Activated naive CD4-positive, alpha-beta T cell treated with anti-CD3 and anti-CD28 coated beads for 36 hours (primary cell): ENCODE measurements at places on chromosomes 5 and 9.

DNA sequence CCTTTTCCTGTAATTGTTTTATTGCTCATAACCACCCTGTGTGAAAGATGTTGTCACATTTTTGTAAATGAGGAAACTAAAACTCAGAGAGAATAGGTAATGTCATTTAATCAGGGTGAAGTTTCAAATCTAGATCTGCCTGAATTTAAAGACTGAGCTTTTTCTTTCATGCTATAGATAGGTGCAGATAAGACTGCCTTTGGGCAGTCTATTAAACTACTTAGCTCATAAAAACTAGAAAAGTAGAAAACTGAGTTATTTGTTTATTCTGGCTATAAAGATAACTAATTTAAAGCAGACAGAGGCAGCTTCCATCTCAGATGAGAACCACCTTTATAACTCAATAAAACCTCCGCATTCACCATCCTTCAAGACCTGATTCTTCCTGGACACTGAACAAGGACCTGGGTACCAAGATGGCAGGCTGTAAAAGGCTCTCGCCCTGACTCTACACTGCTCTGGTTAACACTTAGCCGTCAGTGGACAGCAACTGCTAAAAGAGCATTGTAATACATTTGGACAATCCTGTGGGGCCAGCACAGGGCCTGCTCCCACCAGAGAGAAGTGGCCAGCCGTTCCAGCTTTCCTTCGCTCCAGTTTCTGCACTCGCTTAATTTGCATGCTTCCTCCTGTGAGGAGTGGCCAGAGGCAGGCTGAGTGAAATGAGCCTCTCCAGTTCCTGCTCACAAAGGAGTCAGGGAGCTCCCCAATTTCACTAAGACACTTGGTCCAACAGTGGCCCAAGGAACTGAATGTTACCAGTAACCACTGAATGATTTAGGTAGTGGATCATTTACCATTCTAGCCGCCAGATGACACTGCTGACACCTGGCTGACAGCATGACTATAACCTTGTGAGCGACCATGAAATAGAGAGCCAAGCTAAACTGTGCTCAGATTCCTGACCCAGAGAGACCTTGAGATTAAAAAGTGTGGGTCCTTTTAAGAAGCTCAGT is 566.4 kb downstream of the EFNA5 start:
- no peak overlapping the region for H3K27ac ChIP-seq
- no peaks in the 10 kb centered on the region for H3K4me1 ChIP-seq
- no peaks in the 10 kb centered on the region for H3K36me3 ChIP-seq
- no peaks in the 10 kb centered on the region for H3K27me3 ChIP-seq

DNA sequence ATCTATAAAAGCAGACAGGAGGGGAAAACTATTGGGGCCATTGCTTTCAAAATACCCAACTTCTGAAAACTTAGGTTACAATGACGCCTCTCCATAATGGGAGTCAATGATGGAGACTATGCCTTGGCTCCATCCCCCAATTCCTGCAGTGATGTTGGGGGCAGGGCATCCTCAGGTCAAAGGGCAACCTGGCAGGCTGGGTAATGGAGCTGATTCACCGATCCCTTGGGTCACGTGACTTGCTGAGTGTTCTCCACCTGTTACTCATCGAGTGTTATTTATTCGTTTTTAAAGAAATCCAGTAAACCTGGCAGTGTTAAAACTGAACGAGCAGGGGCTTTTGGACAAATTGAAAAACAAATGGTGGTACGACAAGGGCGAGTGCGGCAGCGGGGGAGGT is 244.4 kb downstream of the FAM114A2 start:
- no peak overlapping the region for H3K4me3 ChIP-seq
- no peaks in the 10 kb centered on the region for H3K4me1 ChIP-seq
- H3K36me3 ChIP-seq, result no peaks in the 10 kb centered on the region
- H3K27me3 ChIP-seq, result no peaks in the 10 kb centered on the region
- no peak for DNase-seq

DNA sequence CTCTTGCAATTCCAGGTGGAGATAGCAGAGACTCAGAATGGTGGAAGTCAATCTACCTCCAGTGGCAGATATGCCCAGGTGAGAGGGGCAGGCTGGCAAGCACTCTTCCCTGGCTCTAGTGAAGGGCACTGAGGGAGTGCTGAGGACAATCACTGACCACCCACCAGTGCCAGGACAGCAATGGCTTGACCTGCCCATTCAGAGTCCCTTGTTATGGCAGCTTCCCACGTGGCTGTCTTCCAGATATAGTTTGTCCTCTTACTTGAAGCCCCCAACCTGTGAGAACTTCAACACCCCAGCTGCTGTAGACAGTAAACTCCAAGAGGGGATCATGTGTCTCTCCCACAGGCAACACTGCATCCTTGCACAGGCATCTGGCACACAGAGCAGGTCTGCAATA is 104.7 kb downstream of the LHFPL2 start:
- no peaks in the 10 kb centered on the region for H3K4me1 ChIP-seq
- H3K27ac ChIP-seq, result no peak overlapping the region
- no peak overlapping the region for H3K4me3 ChIP-seq
- no peaks in the 10 kb centered on the region for H3K36me3 ChIP-seq
- DNase-seq, result no peak

- no peak overlapping the region for H3K4me3 ChIP-seq
- H3K27me3 ChIP-seq, result no peaks in the 10 kb centered on the region
- H3K4me1 ChIP-seq, result peaks cover 86% of the 10 kb centered on the region
- peaks cover 12% of the 10 kb centered on the region for H3K36me3 ChIP-seq
Measured at GRCh38 chr9:70403618-70404025, 10.8 kb downstream of the KLF9 start.

DNA sequence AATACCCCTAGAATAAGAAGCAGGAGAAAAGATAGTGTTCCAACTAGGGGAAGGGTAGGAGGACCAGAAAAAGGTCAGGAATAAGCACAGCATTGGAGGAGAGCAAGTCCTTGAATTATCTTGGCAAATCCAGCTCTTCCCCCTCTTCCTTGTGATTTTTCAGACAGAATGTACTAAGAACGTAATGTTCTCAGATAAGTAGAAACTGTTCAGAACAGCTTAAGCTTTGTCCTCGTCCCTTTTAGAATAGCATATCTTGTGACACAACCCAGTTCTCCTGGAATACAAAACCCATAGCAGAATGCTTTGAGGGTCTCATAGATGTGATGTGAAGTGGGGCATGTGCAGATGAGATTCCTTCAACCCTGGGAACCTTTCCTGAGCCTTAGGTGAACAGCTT is 97.4 kb downstream of the EMB start:
- no peak overlapping the region for H3K27ac ChIP-seq
- H3K27me3 ChIP-seq, result no peaks in the 10 kb centered on the region
- DNase-seq, result no peak
- no peaks in the 10 kb centered on the region for H3K4me1 ChIP-seq
- no peaks in the 10 kb centered on the region for H3K36me3 ChIP-seq
